ENCODE measurements at places on chromosomes 4 and X.

- no peak for DNase-seq
Measured at GRCh38 chrX:10582215-10582733, 38.1 kb downstream of the MID1 start.

GRCh38 chr4:172573899-172574298, 594.7 kb upstream of the GALNT7 start:
- no peak for DNase-seq

- peak; percentile 68 for DNase-seq
Measured at GRCh38 chr4:38664706-38665401, 855 bp downstream of the KLF3 start.

DNA sequence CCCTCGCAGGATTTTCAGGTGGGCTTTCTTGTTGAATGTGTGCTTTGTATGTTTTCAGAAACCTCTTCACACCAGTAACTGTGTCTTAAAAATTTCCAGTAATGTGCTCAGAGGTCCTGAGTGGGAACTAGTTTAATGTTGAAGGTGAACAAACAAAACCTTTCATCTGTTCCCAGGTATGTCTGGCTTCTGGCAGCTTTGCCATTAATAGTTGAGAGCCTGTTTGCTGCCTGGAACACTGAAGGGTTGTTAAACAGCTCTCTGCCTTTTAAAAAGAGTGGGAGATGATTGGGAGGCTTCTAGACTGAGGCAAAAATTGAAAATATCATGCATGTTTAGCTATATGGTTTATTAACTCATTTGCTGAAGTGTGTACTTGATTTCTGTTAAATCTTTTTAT, 161.2 kb upstream of the AGTR2 start:
- no peak for DNase-seq

DNA sequence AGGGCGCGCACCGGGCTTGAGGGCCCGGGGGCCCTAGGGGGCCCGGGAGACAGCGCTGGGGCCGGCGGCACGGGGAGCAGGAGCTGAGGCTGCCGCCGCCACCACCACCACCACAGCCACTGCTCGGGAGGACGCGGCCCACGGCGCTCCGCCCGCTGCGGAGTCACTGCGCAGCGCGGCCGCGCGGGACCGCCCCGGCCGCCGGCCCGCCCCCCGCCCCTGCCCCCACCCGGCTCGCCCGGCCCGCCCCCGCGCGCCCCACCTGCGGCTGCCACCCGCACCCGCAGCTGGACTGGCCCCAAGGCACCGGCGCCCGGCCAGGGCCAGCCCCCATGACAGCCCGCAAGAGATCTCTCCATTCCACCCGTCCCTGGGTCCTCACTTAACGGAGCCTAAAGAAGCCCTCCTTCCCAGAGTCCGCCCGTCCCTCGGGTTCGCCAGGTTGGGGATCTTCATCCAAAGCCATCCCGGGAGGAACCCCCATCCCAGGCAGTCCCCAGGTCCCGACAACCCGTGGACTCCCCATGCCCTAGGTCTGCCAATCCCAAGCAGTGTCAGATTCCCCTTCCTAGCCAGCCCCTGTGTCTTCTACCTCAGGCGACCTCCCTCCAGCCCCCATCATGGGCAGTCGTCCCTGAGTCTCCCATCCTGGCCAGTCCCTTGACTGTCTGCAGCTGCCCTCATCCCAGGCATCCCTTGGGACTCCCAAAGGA, 40.0 kb upstream of the IQSEC2 start:
- peak; percentile 64 for DNase-seq

DNA sequence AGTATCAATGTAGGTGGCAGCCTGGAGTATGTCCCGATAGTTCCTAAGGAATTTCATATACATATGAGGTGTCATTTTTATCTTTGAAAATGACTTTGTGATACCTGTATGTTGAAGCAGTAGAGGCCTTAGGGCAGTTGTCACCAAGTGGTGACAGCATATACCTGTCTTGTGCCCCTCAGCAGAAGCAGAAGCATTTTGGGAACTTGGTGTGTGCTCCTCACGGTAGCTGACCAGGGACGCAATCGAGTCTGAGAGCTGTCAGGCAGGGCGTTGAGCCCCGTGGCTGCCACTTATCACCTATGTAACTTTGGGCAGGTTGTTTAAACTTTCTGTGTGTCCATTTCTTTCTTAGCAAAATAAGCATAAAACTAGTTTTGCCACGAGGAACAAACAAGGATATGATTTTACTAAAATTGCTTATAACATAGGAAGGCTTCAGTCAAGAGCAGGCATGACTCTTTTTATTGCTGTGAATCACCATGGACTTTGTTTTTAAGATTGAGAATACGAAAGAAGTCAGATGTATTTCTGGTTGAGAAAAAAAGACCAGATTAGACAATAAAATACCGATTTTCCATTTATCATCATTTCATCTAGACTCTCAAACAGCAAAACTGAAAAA, 161.5 kb downstream of the CPE start:
- no peak for DNase-seq

- DNase-seq, result no peak
Measured at GRCh38 chrX:85115252-85115651, 111.6 kb downstream of the APOOL start.

DNA sequence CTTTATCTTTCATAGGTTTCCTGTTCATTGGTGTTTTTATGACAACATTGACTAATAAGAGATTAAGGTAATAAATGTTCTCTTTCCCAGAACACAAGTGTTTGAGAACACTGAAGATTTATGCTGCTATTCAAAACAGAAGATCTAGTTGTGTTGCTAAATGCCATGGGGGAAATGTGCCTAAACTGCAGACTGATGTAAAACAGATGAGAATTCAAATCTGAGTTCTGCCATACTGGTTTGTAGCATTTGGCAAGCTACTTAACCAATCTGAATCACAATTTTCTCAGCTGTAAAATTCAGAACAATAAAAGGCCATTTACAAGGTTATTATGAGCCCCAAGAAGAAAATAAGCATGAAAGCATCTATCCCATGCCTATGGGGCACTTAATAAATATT, 2.3 kb downstream of the SLC10A6 start:
- no peak for DNase-seq

- no peak for DNase-seq
Measured at GRCh38 chrX:104564921-104565703, 887 bp upstream of the IL1RAPL2 start.

DNA sequence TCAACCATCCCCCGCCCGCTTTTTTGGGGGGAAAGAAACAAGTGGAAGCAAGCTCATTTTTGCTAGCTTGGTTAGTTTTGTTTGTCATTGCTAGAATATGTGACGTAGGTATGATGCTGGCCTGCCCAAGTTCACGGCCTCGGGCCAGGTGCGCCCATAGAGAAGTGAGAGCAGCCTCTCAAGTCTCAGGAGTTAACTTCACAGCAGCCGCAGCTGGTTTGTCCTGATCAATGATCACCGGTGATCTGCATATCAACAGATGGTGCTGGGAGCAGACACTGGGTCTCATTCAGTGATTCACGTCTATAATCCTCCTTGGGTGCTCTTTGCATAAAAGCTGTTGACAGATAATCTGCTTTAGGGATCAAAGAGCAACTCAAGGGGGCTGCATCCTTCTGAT, 50.1 kb downstream of the ENPP6 start:
- DNase-seq, result no peak

GRCh38 chr4:101075536-101075935, 271.8 kb downstream of the PPP3CA start:
- DNase-seq, result no peak

DNA sequence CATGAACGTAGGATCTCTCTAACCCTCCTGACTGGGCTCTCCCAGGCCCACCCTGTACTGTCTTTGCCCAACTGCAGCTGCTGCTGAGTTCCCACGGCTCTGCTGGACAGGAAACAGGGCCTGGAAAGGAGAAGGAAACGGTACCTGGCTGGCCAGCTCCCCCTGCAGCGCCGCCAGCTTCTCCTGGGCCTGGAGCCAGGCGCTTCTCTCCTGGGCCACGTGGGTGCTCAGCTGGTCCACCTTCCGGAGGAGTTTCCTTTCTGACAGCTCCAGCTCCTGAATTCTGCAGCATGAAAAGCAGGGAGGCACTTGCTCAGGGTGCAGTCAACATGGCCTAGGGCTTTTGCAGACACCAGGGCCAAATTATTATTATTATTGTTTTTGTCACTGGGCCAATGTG, 6.5 kb downstream of the C4orf50 start:
- DNase-seq, result no peak

- no peak for DNase-seq
Measured at GRCh38 chr4:38161208-38162113, 201.3 kb downstream of the PTTG2 start.

- no peak for DNase-seq
Measured at GRCh38 chr4:17009871-17010367, 111.5 kb upstream of the LDB2 start.

DNA sequence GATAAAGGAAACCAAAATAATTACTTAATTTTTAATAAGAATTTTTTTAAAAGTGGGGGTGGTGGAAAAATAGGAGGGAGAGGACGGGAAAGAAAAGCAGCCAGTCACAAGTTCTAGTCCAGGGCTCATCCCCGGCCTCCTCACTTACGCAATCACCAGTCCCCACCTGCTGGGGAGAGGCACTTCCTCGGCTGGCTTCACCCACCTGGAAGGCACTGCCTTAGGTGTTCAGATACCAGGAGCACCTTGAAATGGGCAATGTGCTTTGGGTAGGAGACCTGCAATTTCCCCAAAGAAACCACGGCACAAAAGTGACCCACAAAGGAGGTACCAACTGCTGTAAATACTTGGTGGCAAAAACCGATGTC, 23.8 kb downstream of the AFAP1 start:
- DNase-seq, result no peak

- DNase-seq, result no peak
Measured at GRCh38 chrX:53580742-53581504, 105.6 kb downstream of the HUWE1 start.

GRCh38 chr4:38670109-38670901, 6.3 kb downstream of the KLF3 start:
- no peak for DNase-seq

GRCh38 chr4:106343865-106344646, 24.5 kb downstream of the GIMD1 start:
- no peak for DNase-seq

DNA sequence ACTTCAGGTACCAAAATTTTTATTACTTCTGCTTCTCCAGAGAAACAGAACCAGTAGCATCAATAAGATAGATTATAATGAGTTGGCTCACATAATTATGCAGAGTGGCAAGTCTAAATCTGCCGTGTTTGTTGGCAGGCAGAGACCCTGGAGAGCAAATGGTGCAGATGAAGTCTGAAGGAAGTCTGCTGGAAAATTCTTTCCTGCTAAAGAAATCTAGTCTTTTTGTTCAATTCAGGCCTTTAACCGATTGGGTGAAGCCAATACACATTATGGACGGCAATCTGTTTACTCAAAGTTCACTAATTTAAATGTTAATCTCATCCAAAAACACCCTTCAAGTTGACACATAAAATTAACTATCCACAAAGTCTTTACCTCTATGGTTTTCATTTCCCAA, 156.0 kb downstream of the TBX22 start:
- no peak for DNase-seq

GRCh38 chr4:94741304-94741703, 16.5 kb upstream of the BMPR1B start:
- DNase-seq, result no peak

- DNase-seq, result no peak
Measured at GRCh38 chrX:30183554-30183953, 31.8 kb upstream of the MAGEB2 start.

DNA sequence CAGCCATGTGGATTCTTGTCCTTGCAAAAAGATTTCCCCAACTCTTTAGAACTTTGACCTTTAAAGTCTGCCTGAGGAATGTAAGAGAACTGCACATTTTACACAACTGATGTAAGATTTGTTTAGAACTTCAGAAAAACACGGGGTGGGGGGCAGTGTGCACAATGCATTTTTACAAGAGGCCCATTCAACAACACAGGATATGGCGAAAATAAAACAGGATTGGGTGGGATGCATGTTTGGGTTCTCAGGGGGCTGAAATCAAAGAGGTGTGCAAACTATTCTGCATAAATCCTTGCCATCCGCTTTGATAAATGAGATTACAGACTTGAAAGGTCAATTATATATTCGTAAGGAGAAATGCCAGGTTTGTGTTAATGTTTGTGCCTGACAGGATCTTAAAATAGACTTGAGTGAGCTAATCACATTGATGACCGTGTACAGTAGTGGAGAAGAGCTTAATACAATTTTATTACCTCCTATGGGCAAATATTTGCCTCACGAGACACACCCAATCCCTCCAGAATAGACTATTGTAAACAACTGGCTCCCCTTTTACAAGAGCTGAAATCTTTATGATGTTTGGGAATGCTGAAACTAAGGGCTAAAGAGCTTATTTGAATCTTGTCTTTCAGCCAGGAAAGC, 184.1 kb upstream of the LEF1 start:
- DNase-seq, result no peak

DNA sequence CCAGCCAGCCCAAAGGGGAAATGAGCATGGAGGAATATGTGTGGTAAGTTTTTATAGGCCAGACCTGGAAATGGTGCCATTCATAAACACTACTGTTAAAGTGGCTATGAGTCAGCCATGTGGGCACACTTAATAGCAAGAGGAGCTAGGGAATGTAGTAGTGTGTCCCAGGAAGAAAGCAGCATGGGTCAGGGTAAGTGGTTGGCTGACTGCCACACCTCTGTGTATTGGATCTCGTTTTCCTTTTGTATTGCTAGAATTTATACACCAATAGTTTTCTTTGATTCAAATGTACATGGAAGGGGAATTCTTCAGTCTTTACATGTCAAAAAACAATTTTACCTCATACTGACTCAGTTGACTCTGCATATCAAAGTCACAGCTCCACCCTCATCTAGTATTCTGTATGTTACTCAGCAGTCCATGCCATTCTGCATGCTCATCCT, 22.9 kb upstream of the SGMS2 start:
- no peak for DNase-seq

- DNase-seq, result no peak
Measured at GRCh38 chr4:54550395-54551171, 107.2 kb upstream of the KIT start.

DNA sequence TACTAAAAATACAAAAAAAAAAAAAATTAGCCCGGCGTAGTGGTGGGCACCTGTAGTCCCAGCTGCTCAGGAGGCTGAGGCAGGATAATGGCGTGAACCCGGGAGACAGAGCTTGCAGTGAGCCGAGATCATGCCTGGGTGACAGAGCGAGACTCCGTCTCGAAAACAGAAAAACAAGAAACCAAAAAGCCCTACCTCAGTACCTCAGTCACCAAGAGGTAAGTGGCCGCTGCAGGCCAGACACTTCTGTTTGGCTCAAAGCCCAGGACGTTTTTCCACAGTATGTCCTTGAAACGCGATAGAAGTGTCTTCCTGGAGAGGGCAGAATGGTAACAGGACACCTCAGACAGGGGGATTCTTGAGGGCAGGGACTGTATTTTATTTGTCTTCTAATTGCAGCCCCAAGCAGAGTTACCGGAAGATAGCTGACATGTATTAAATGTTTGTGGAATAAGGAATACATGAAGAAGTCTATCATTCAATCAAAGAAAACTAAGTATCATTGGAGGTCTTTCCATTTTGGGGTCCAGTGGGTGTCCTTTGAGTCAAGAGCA, 63.6 kb downstream of the CLNK start:
- no peak for DNase-seq

DNA sequence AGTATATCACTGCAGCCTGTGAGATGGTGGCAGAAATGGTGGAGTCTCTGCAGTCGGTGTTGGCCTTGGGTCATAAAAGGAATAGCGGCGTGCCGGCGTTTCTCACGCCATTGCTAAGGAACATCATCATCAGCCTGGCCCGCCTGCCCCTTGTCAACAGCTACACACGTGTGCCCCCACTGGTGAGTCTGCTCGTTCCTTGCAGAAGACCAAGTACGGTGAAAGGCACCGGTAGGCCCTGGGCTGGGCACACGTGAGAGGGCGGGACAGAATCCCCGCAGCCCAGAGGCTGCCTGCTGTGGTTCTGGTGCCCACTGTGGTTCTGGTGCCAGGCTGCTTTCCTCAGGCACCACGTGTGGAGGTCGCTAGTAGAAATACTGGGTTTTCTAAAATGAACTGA, 31.2 kb upstream of the MSANTD1 start:
- DNase-seq, result no peak

GRCh38 chr4:79904331-79904730, 168.7 kb downstream of the ANTXR2 start:
- DNase-seq, result no peak

Data from D341Med (cell line).